BE2C (cell line): ENCODE measurements at places on chromosomes 3 and 15.
A peak's percentile ranks its signal among the peaks of the same experiment; 100 is the strongest.

DNA sequence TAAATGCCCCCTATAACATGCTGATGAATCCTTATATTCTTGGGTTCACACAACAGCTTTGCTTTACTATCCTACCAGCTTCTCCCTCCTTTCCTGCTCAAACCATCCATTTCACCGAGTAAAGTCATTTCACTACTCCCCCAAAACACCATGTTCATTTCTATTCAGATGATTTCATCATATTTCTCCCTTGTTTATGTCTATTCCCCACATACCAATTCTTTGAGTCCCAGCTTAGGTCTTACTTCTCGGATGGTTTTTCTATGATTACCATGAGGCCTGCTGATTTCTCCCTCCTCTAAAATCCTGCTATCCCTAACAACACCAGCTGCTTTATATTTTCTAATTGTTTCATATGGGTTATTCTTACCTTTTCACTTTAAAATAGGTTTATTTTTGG lies 231.4 kb downstream of the TIGIT start:
- no peak for DNase-seq

- DNase-seq = no peak
Observed at GRCh38 chr3:123843668-123844067, 40.5 kb downstream of the MYLK start.

DNA sequence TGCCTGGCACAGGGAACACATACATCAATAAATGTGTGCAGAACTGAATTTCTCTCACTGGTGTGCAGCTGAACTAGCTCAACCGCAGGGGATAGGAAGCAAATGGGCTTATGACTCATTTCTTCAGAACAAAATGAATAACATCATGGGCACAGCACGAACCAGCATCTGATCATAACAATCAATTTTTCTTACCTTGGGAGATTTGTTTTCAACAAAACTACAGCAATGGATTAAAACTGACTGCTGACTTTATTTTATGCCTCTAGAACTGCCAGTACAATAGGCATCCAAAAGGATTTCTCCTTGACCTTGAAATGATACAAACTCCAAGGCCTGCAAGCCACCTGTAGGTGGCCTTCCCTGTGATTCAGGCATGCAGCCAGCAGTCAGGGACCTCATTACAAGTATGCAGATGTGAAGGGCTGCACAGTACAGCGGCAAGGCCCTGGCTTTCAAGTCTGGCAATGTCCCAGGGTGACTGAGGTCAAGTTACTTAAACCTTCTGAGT lies 26.1 kb downstream of the TAMM41 start:
- no peak for DNase-seq

DNA sequence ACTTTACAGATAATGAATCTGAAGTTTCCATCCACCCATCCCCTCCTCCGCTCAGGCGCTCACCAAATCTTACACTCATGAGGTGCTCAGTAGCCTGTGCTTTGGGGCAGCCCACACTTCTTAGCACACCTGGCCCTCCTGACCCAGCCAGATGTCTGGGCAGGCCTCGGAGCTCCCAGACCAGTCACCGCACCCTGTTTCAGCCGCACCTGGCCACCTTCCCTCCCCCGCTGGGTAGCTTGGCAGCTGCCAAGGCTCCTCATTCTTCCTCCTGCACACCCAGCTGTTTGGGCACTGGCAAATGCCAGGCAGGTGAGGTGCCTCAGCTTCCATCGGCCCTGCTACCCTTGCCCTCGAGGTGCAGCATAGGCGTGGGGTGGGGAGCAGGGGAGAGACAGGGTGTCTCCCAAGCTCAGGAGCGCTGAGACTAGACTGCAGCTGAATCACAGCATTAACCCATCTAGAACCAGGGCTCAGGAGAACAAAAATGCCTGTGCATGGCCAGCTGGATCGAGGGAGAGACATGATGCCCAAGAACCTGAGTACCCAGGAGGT lies 45.8 kb downstream of the CDC25A start:
- DNase-seq = no peak

- no peak for DNase-seq
Observed at GRCh38 chr3:184508938-184509337, 52.6 kb upstream of the EPHB3 start.

DNA sequence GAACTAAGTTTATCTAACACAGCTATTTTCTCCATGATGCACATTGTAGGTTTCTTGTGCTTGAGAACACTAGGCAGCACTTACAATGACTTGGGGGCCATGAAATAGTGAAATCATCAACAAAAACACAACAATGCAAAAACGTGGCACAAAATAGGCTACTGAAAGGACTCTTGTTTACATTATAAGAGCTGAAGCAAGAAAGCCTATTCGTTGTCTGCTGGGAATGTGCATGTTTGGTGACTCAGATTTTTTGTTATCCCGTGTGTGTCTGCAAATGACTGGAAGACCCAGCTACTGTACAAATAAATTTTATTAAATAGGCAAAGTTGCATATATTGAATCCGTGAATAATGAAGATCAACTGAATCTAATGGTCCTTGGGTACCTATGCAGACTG lies 85.0 kb downstream of the TCF12 start:
- DNase-seq = no peak

DNA sequence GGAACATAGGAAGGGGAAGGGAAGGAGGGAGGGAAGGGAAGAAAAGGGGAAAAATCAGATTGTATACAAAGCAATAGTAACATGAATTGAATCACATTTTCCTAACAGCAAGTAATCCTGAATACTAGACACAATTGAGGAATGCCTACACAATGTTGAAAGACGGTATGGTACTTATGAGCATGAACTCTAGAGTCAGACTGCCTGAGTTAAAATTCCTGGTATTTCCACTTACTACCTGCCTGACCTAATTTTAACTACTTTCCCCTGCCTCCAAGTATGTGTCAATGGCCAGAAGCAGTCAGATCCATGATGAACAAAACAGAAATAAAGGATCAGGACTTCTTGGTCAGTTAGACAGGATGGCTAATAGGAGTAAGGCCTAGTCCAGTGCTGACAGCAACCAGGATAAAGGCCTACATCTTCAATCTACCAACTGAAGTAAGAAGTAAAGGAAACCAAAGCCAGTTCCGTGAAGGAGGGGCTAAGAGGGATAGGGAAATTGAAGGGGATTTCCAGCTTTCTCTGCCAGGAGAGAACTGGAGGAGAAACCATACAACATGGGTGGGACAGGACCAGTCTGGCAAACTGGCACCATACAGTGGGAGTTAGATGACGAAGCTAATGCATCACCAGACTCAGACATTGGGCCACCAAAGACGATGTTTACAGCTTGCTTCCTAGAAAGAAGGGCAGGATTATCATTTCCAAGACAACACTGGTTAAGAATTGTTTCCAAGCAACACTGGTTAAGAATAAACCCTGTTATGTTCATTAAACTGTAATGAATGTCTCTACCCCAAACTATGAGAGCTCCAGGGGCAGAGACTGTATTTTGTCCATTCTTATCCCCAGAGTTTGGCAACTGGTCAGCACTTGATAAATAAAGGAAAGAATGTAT lies 151.6 kb upstream of the UBE2E2 start:
- no peak for DNase-seq

DNA sequence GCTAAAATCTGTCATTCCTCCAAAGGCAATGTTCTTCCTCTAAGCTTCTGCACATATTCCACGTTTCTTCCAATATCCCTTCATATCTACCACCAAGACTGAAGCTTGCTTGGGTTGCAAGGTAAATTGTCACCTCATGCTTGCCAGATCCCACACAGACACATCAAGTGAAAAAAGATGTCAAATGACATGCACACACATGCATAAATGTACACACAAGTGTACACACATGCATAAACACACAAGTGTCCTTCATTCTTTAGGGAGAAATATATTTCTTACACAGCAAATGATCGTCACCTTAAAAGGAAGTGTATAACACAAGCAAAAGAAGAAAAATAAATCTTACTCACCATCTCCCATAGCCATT lies 59.4 kb downstream of the CLASP2 start:
- DNase-seq = no peak

- DNase-seq = peak; percentile 39
Observed at GRCh38 chr3:127959873-127960272, 44.8 kb downstream of the KBTBD12 start.

- no peak for DNase-seq
Observed at GRCh38 chr3:27385504-27385903, 16.3 kb upstream of the NEK10 start.

- DNase-seq = no peak
Observed at GRCh38 chr3:182052332-182052731, 340.6 kb downstream of the SOX2 start.

DNA sequence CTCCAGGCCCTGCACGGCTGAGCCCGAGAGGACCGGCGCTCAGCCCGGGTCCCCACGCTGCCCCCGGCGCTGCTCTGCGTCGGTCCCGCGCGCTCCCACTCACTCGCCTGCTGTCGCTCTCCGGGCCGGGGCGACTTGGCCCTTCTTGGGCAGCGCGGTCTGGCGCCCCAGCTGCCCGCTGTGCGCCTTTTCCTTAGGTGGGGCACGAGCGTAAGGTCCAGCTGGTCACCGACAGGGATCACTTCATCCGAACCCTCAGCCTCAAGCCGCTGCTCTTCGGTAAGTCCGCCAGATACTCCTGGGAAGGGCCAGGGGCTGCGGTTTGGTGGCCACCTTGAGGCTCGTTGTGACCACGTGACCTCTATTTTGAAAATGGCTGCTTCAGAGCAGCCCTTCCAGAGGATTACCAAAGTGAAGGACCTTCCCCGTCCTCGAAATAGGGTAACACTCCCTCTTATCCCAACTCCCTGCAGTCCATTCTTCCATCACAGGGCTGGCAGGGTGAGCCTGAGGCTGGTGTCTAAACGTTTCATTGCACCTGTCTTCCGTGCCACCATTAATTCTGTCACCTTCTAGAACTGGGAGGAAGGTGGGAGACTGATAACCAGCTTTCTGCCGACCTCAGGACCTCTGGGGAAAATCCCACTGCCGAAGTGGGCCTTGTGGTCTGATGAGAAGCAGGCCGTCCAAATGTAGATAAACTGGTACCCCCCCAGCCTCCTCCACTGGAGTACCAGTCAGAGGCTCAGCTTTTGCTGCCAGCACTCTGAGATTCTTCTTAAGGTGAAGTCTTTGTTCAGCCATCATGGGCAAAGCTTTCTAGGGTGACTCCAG lies 812 bp downstream of the P4HTM start:
- DNase-seq = peak; percentile 41

GRCh38 chr3:193716150-193716549 lies 123.1 kb downstream of the OPA1 start:
- DNase-seq = no peak

DNA sequence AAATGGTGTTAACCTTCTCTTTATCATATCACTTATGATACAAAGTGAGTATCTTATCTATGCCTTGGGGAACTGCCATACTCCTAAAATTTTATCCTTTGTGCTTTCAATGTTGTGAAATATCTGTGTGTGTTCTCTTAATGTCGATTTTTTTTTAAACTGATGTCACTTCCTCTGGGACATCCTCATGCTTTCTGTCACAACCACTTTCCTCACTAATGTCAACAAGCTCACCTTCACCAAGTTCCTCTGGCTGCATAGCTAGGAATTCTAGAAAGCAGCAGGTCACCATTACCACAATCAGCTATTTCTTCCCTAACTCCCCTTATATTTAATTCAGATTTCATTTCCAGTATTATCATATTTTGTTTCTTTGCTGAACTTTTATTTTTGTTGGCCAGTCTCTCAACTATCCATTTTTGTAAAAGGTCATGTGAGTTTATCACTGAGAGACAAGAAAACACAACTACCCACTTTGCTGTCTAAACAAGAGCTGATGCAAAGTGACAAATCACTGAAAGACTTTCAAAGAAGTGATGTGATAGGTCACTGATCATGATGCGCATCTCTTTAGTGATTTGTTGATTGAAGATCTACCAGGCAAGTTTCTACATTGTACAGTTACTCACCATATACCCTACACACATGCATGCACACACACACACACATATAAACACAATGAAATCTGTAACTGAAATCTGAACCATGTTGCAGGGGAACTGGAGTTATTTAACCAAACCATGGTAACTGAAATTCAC lies 369.0 kb downstream of the ULK4 start:
- DNase-seq = no peak

DNA sequence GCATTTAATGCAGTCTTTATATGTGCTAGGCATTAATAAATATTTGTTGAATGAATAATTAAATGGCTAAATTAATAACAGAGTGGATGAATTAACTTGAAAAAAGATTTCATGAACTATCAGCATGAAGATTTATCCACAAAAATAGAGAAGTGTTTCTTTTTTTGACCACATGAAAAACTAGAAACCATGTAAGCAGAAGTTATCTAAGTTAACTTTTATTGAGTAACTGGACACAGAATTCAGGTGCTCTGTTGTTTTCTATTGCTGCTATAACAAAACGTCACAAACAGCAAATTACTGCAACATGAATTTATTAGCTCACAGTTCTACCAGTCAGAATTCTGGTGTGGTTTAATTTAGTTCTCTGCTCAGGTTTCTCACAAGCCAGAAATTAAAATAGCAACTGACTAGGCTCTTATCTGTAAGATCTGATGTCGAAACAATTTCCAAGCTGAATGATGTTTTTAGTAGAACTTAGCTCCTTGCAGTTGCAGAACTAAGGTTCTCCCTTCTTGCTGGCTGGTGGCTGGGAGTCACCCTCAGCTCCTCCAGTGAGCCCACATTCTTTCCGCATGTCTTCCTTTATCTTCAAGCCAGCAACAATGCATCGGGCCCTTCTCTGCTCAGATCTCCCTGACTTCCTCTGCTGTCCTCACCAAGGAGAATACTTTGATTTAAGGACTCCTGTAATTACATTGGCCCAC lies 810.2 kb upstream of the ALCAM start:
- DNase-seq = no peak

DNA sequence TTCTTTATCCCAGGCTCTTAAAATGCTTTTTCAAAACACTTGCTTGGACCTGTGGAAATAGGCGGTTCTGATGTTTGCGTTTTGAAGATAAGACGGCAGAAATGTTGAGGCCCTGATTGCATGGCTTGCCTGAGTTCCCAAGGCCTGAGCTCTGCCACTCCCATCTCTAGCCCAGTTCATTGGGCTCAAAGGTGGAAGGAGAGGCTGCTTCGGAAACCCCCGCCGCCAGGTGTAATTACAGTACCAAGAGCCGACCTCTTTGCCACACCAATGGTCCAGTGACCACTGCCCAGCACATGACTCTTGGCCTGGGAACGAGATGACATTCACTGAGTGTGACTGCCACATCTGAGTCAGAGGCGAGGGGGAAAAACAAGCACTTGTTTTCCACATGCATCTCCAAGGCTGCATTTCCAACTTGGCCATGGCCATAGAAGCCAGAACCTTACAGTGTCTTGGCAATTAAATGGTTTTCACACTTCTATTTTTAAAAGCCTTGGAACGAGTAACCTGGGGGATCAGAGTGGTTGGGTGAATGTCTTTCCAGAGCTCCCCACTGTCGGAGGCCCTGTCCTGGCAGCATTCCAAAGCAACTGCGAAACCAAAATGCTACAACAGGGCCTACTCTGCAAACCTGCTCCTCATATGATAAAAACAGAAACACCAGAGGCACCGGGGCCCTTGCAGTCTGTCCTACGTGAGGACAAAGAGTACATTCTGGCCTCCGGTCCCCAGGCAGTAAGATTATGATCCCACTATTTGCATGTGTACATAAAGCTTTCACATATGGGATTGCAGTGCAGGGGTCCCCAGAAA lies 63.8 kb upstream of the CGNL1 start:
- no peak for DNase-seq
